ENCODE measurements at places on chromosomes 2 and 18.

GRCh38 chr2:2253172-2254016 lies 77.7 kb downstream of the MYT1L start:
- DNase-seq: no peak

GRCh38 chr2:3198119-3198518 lies 179.5 kb downstream of the EIPR1 start:
- DNase-seq: no peak

- DNase-seq: no peak
These were observed 73.2 kb downstream of the TGFA start for GRCh38 chr2:70480468-70480867.

DNA sequence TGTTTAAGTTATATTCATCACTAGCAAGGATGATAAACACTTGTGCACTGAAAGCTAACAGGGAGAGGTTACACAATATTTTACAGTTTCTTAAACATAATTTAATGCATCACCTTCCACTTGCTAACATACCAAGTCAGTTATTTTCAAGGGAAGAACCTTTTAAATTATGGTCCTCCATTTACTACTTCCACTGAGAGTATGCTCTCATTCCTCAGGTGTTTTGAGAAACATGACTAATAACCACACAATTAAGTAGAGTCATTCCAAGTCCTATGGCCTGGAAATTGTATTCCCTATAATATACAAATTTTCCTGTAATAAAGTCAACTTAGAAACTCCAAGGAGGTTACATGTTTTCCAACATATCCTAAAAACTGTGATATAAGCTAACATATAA lies 152.3 kb upstream of the STON1 start:
- no peak for DNase-seq

- no peak for DNase-seq
These were observed 21.9 kb upstream of the NCOA1 start for GRCh38 chr2:24469148-24469650.

DNA sequence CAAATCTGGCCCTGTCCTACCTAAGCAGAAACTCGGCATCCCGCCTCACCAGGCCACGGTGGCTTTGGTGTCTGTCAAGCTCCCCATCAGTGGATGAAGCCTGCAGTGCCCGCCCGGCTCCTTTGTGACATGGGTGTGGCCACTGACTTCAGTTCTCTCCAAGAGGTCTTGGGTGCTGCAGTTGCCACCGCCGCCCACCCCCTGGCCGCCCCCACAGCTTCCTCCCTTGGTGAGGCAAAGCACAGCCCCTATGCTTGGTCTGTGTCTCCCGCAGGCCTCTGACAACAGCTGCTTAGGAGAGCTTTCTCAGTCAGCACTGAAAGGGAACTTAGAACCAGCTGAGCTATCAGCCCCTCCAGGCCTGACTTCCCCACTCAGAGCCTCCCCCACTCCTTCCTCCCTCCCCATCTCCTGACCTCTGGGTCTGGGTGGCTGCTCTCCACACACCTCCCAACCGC lies 22.9 kb upstream of the GPR55 start:
- DNase-seq: no peak

- DNase-seq: no peak
These were observed 33.0 kb downstream of the FHOD3 start for GRCh38 chr18:36330435-36331052.

- DNase-seq: no peak
These were observed 31.0 kb downstream of the CCDC68 start for GRCh38 chr18:54928236-54928635.

DNA sequence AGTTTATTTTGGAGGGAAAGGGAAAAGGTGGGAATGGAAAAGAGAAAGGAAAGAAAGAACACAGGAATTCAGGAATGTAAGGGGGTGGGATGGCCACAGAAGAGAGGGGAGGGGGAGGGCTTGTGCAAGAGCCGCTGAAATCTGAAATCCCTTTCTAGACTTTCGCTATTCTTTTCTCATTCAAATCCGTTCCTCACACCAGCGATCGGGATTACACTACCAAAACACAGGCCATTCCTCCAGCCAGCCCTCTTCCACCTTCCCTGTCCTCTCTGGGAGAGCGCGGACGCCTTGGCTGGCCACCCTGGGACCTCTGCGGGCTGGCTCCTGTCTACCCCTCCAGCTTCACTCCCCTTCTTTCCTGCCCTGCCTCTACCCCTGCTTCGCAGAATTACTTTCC lies 102.3 kb downstream of the CDCA7 start:
- DNase-seq: no peak

GRCh38 chr2:162890690-162891311 lies 52.2 kb upstream of the KCNH7 start:
- DNase-seq: peak; percentile 43

DNA sequence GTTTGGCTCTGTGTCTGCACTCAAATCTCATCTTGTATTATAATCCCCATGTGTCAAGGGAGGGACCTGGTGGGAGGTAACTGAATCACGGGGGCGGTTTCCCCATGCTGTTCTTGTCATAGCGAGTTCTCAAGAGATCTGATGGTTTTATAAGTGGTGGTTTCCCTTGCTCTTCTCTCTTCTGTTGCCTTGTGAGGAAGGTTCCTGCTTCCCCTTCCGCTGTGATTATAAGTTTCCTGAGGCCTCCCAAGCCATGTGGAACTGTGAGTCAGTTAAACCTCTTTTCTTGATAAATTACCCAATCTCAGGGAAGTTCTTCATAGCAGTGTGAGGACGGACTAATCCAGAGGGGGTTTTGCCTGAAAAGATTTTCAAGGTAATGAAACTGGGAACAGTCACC lies 245.4 kb downstream of the GALR1 start:
- no peak for DNase-seq

GRCh38 chr2:147989102-147989501 lies 31.4 kb downstream of the ORC4 start:
- DNase-seq: no peak

GRCh38 chr18:49137093-49137492 lies 186.3 kb upstream of the SMAD7 start:
- DNase-seq: no peak

GRCh38 chr2:134446383-134447017 lies 192.6 kb downstream of the MGAT5 start:
- DNase-seq: no peak

GRCh38 chr2:46351098-46351749 lies 54.0 kb downstream of the EPAS1 start:
- no peak for DNase-seq

- DNase-seq: no peak
These were observed 82.0 kb upstream of the RANBP2 start for GRCh38 chr2:108637304-108637669.

- no peak for DNase-seq
These were observed 9.2 kb upstream of the ERMN start for GRCh38 chr2:157334797-157335196.

DNA sequence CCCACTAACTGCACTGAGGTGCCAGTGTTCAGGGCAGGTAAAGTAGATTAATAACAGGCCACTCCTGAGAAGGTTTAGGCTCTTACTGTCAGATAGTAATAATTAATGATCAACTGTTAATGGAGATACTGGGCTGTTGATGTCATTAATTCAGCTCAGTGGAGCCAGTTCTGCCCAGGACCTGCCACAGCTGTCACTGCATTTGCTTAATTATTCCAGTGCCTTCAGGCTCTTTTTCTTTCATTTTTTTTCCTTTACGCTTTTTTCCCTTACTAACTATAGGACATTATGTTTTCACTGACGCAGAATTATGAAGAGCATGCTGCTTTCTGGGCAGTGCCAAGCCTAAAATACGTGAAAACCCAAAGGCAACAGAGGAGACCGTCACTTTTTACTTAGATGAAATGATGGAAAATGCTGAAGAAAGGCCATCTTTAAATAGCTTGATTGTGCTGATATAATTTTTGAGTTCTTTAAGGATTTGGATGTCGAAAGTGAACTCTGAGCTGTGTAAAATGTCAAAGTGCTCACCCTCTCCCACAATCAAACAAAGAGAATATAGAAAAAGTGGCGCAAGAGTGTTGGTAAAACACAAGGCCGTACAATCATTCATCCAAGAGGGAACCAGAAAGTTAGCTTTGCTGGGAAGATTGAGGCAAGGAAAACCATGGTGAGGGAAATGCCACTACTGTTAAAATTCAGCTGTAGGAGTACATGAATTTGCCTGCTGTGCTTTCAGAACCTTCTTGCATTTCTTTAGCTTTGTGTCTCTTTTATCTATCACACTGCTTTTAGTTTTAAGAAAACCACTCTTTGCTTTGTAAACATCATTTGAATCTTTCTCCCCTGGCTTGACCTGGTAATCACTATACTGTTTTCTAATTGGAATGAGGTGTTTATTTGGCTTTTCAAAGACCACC lies 192.0 kb upstream of the ZEB2 start:
- no peak for DNase-seq

- no peak for DNase-seq
These were observed 81.5 kb upstream of the FZD7 start for GRCh38 chr2:201952187-201952586.

DNA sequence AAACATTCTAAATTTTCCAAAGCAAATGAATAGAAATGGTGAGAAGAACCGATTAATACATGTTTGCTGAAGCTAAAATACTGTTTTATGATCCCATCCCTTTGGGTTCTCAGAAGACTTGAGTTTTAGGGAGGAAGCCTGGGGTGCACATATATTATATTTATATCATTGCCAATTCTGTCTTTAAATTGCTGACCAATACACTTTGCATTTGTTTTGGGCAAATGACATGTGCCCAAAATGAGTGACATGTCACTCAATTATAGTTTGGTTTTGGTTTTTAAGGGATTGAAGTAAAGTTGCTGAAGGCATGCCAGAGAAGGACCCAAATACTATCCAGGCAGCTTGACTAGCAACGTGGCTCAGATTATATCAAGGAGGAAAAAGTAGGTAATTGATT lies 50.3 kb upstream of the SP3 start:
- no peak for DNase-seq

DNA sequence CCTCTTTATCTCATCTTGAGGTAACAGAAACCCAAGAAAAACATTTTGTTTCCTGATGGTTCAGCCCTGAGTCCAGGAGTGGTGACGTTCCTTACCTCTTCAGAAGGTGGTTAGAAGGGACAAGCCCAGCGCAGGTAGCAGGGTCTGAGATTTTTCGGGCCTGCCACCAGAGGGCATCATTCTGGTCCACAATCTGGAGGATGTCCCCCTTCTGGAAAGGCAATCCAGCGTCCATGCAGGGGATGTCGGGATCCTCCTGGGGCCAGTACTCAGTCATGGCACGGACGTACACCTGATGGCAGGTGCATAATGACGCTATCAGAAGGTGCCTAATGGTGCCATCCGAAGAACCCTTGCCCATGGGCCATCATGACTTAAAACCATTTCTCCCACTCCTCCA lies 17.7 kb downstream of the MPP4 start:
- peak; percentile 4 for DNase-seq

- no peak for DNase-seq
These were observed 86.7 kb downstream of the L3MBTL4 start for GRCh38 chr18:6327895-6328620.

DNA sequence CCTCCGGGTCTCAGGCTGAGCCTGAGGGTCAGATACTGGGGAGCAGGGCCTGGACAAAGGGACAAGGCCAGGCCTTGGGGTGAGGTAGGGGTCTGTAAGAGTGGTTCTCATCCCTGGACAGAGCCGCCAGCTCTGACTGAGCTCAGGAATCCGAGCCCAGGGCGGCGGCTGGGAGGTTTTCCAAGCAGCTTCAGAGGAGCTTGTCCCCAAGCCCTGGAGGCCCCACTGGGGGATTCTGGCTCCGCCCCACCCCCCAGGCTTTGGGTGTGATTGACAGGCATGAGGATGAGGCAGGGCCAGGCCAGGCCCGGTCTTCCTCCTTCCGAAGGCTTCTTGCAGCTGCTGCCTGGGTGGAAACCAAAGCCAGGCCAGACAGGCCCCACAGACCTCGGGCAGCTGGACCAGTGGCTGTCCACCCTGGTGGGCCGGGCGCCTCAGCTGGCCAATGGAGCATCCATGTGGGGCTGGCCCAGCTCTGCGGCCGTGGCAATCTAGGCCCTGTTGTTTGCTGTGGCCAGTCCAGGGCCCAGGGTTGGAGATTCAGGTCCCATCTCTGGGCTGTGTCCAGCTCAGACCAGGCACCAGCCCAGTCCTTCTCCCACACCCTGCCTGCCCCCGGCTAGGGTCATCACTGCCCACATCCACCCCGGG lies 23.1 kb upstream of the GPC1 start:
- no peak for DNase-seq

DNA sequence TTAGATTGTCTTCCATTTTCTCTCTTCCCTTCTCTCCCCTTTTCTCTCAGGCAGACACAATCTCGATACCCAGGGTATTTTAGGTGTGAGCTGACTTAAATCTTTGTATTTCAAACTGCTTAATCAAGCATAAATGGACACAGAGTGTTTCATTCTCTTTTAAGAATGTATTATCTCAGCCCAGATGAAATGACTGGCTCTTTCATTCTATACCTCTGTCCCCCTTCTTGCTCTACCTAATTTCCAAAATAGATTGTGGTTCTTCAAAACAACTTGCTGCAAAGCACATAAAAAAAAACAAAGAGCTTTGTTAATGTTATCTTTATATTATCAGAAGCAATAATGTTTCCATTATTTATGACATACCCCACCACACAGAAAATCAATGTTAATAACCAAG lies 514.6 kb downstream of the ERBB4 start:
- no peak for DNase-seq

- DNase-seq: no peak
These were observed 406.6 kb upstream of the KCNJ3 start for GRCh38 chr2:154291927-154292326.

GRCh38 chr2:67313536-67313935 lies 83.6 kb upstream of the ETAA1 start:
- no peak for DNase-seq

DNA sequence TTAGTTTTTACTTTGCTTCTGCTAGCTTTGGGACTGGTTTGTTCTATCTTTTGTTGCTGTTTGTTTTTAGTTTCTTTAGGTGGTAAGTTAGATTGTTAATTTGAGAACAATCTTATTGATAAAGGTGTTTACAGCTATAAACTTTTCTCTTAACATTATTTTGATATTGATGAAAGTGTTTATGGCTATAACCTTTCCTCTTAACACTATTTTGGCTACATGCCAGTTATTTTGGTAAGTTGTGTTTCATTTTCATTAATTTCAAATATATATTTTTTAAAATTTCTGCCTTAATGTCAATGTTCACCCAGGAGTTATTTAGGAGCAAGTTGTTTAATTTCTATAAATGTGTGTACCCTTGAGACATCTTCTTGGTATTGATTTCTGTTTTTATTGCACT lies 229.6 kb upstream of the SYT4 start:
- no peak for DNase-seq

DNA sequence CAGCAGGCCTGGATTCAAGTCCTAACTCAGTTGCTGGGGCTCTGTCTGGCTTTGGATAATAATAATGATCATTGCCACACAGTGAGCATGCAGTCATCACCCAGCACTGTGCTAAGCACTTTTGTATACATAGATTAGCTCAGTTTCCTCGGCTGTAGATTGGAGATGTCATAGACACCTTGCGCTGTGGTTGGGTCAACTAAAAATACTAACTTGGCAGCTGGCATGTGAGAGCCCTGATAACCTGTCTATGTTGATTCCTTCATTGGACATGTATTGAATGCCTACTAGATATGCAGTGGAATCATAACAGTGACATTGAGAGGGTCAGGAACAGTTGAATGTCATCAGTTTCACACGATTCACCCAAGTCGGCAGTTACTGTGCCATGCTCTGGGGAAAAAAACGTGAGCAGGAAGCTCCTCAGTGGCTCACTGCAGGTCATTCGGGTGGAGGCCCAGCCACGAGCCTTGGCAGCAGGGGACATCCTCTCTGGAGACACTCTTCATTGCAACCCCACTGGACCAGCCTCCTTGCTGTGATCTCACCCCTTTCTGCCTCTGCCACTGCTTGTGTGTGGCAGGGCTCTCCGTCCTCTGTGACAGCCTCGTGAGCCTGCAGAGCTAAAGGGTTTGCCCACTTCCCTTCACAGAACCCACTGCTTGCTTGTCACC lies 85.3 kb downstream of the NPAS2 start:
- no peak for DNase-seq
